ENCODE measurements at places on chromosomes 4 and X.

- peak; percentile 10 for DNase-seq
These were observed 31.8 kb upstream of the GJB1 start for GRCh38 chrX:71191248-71191647.

- DNase-seq: no peak
These were observed 632.6 kb upstream of the DIAPH2 start for GRCh38 chrX:96052078-96052477.

DNA sequence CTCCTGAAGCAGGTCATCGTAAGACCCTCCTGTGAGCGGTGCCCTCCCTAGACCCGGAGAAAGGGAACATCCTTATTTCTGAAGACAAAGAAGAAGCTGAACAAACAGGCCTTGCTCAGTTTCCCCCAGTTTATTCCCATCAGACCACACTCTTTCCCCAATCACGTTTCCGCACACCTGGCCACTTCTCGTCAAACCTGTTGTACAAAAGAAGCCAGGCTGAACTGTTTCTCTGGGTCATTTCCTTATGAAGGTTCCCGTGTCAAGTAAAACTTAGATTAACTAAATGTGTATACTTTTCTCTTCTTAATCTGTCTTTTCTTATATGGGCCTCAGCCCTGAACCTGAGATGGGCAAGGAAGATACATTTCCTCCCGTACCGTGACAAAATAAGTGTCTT lies 111.6 kb upstream of the ENPP6 start:
- DNase-seq: no peak

DNA sequence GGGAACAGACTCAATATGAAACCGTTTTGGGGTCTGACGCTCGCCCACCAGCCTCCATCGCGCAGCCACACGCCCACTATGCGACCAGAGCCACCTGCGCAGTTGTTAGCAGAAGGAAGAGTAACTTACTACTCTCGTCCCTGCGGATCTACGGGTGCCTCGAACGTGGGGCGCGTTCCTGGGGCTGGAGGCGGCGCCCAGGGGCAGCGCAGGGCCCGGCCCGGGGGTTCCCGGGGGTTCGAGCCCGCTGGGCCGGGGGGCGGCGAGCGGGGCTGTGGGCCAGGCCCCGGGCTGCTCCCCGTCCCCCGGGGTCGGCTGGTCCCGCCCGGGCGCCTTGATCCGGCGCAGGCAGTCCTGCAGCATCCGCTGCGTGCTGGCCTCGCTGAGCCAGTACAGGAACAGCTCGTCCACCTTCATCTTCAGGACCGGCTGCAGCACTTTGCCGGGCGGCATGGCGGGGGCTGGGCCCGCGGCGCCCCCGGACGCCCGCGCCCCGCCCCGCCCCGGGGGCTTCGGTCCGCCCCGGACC lies 404 bp downstream of the PPP2R3B start:
- DNase-seq: peak; percentile 28

DNA sequence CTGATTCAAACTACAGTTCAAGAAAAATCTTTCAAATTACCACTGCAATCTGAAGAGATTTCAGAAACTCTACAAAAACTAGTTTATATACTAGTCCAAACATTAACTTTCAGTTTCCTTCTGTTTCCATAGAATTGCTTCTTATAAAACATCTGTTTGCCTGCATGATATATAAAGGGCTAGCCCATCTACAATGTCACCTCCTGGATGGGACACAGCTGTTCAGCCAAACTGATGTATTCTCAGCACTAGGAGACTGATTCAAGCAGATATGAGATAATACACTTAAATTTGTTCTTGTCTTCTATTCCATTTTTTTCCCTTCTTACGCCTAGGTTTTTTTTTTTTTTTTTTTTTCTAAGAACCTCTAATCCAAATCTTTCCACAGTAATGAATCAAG lies 1569.7 kb upstream of the IGFBP7 start:
- DNase-seq: no peak

DNA sequence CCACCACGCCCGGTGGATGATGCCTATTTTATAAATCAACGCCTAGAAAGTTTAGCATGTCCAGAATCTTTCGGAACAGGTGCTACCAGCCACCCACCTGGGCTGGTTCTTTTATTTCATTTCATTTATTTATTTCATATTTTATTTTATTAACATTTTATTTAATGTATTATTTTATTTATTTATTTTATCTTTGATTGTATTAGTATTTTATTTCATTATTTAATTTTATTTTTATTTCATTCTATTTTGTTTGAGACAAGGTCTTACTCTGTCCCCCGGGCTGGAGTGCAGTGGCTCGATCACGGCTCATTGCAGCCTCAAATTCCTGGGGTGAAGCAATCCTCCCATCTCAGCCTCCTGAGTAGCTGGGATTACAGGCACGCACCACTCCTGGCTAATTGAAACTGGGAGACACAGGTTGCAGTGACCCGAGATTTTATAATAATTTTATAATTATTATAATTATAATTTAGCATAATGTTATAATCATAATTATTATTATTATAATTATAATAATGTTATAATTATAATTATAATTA lies 187.2 kb downstream of the SHOX start:
- DNase-seq: no peak

DNA sequence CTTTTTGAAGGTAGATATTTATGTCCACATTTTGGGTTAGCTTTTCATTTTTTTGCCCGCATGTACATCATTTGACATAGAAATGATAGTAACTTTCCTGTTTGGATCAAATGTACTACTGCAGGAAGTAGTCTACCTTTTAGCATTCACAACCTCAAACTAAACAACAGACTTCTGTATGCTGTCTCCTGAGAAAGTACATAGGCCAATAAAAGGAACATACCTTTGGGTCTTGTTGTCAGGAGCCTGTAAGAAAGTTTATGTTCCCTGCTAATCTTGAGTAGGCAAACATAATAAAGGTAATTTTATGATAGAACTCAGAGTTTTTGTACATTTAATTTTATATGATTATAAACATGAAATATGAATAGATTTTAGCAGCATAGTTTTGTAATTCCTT lies 54.2 kb downstream of the STAG2 start:
- no peak for DNase-seq

GRCh38 chrX:153643431-153644351 lies 3.3 kb upstream of the DUSP9 start:
- DNase-seq: no peak

GRCh38 chrX:1165535-1166196 lies 46.8 kb downstream of the CRLF2 start:
- DNase-seq: no peak

DNA sequence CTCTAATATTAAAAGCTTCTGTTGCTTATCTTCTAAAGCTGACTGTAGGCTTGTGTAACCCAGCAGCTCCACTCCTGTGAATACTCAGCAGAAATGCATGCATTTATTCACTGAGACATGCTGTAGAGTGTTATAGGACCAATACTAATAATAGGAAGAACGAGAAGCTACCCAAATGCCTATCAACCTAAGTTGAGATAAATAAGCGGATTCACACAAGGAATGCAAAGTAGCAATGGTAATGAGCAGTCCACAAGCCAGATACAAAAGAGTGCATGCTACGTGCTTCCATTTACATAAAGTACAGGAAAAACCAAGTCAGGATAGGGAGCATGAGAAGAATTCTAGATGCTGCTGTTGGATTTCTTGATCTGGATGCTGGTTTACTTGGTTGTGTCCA lies 155.9 kb downstream of the AASDH start:
- DNase-seq: no peak

- no peak for DNase-seq
These were observed 14.2 kb downstream of the CPE start for GRCh38 chr4:165393051-165393450.

GRCh38 chrX:150692831-150693724 lies at the start of gene MTMR1:
MTMR1 (plus strand) TSS chrX:150693396; CDS start chrX:150693531, 135 bp downstream.
- no peak for DNase-seq

GRCh38 chr4:169342159-169342860 lies 71.6 kb upstream of the SH3RF1 start:
- no peak for DNase-seq

- no peak for DNase-seq
These were observed 176.8 kb upstream of the MBNL3 start for GRCh38 chrX:132665676-132666075.

- DNase-seq: peak; percentile 61
These were observed 73.8 kb upstream of the FREM3 start for GRCh38 chr4:143773998-143774895.

- DNase-seq: no peak
These were observed 6.5 kb upstream of the USP46 start for GRCh38 chr4:52665592-52665991.

DNA sequence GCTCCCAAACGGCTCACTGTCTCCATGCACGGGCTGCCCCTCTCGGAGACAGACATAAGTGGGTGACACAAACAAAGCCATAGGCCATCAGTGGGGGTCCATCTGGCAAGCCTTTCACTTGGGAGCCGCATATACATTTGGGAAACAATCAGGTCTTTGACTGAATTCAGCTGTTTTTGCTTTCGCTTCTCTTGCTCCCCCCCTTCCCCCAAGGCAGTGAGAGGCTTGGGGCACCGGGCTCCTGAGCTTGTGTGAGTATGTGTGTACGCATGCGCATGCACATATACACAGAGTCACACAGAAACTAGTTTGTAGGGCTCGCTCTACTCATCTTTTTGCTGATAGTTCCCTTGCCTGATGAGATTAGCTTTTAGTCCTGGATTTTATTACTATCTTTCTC lies 284.4 kb downstream of the AFF2 start:
- DNase-seq: no peak

DNA sequence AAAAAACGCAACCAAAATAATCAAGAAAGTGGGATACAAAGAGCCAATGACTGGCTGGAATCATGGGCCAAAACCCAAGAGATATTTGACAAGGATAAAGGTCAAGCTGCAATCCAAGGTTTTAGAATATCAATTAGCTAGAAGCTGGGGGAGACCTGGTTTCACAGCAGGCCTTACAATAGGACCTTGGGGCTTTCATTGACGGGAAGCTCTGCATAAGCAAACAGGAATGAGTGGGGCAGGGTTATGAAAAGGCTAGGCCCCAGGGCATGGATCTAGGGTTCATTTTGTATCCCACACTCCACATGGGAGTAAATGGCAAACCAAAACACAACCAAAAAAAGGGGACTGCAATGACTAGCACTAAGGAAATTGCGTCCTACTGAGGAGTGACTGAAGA lies 215.3 kb downstream of the HS6ST2 start:
- DNase-seq: no peak

- peak; percentile 2 for DNase-seq
These were observed 26.3 kb upstream of the UCP1 start for GRCh38 chr4:140595065-140595464.

GRCh38 chrX:54473993-54474859 lies 21.8 kb downstream of the FGD1 start:
- no peak for DNase-seq

DNA sequence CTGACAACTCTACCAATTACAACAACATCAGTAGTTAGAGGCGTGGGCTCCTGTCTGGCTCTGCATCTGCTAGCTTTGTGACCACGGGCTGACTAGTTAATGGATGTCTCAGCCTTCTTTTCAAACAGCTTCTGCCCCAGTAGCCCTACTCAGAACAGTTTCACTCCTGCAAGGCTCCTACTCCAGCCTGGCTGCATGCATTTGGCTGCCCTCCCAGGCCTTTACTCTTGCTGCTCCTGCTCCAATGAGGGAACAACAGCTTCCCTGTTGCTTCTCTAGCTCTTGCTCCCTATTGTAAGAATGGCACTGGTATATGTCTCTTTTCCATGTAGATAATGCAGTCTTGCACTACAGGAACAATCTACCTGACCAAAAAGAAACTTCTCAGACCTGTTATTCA lies 93.3 kb downstream of the TTC29 start:
- DNase-seq: no peak

DNA sequence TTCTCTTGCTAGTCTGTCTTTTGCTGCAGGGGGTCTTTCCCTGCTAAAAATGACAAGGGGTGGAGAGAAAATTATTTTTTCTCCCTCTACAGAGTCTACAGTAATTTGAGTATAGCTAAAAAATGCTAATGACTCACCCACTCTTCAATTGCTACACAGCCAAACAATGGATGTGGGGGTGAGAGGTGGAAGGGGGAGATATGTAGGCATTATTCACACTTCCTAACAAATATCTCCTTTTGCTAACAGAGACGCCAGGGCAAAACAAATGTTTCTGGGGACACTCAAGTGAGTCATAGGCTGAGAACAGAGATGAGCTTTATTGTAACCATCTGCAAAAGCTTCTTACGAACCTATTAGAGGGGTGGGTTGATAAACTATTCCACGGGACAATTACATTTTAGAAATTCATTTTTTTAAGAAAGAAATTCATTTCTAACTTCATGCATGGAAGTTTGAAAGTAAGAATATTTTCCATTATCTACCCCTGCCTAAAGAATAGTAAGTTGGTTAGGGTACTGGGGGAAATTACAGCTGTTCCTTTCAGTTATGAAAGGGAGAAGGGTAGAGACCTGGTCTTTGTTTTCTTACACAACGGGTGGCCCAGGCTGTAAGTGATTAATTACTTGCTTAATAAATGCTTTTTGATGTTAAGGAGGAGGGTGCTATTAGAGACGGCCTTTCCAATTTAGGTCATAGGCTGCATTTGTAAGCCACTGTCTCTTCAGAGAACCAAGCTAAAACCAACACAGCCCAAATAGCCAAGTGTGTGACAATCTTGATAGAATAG lies 12.8 kb downstream of the SCD5 start:
- no peak for DNase-seq

DNA sequence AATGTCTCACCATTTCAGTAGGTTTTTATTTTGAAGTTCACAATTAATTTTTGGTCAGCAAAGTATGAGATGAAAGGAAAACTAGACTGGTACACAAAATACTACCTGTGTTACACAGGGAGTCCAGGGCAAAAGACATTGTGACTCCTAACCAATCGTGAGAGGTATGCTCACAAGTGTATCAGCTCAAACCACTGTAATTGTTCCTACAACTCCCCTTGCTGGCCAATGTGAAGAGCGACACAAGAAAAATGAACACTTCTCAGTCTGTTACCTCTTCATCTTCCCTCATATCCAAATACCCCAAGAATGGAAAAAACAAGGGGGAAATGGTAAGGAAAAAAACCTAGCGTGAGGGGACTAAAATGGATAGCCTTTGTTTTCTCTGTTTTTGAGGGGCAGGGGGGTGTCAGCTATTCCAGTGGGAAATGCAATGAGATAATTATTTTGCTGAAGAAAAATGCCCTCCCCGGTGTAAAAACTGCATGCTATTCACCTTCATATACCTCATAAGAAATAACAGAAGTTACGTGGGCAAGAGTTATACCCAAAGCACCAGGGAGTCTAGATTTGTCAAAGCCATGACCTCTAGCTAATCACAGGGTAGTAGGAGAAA lies 30.6 kb upstream of the NSUN7 start:
- DNase-seq: peak; percentile 64

- no peak for DNase-seq
These were observed 34.2 kb upstream of the ZNF518B start for GRCh38 chr4:10491401-10491800.

- no peak for DNase-seq
These were observed 16.5 kb upstream of the VAMP7 start for GRCh38 chrX:155864655-155865054.

- DNase-seq: no peak
These were observed 208.9 kb upstream of the SLIT2 start for GRCh38 chr4:20042769-20043168.

- DNase-seq: no peak
These were observed 212.7 kb downstream of the CENPC start for GRCh38 chr4:67332627-67333026.

- DNase-seq: peak; percentile 94
These were observed 509.6 kb upstream of the DIPK2B start for GRCh38 chrX:45710081-45710801.

- no peak for DNase-seq
These were observed 122.4 kb upstream of the NPY2R start for GRCh38 chr4:155085843-155086530.

GRCh38 chr4:175973027-175973923 lies 92.4 kb upstream of the WDR17 start:
- DNase-seq: no peak
